CD8-positive, alpha-beta memory T cell (primary cell): ENCODE measurements at places on chromosomes 1 and 21. TPM values are rescaled to one million over a fixed set of nuclear protein-coding genes. Genes with fewer than 3 reads are reported as not detected.

- no peak overlapping the region for H3K27ac ChIP-seq
- H3K4me1 ChIP-seq = no peaks in the 10 kb centered on the region
- no peak for DNase-seq
- H3K27me3 ChIP-seq = peaks cover 3% of the 10 kb centered on the region
- H3K4me3 ChIP-seq = no peak overlapping the region
- no peaks in the 10 kb centered on the region for H3K36me3 ChIP-seq
These were observed 101.7 kb upstream of the COG2 start for GRCh38 chr1:230540421-230541155.

The LCE1D gene
- polyA plus RNA-seq = not detected

DNA sequence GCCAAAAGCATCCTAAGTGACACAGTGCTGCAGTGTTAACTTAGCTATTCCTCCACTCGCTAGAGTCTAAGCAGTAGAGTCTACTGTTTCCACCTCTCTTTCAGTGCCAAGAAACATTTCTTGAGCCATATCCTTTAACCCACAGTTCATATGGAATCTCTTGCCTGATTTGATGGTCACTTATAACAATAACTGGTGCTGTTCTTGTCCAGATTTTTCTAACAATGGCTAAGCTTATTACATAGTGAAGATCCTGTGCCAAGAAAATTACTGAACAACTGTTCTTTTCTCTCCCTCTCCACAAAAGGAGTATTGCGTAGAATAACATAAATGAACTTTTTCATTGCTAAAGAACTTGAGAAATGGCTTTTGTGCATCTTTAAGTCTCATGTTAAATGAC is 121.3 kb downstream of the CDC7 start:
- H3K27me3 ChIP-seq = no peaks in the 10 kb centered on the region
- DNase-seq = no peak
- H3K36me3 ChIP-seq = no peaks in the 10 kb centered on the region
- H3K4me1 ChIP-seq = no peaks in the 10 kb centered on the region
- no peak overlapping the region for H3K4me3 ChIP-seq
- H3K27ac ChIP-seq = no peak overlapping the region

GRCh38 chr1:65467536-65467935 is 47.1 kb downstream of the LEPR start:
- no peaks in the 10 kb centered on the region for H3K36me3 ChIP-seq
- DNase-seq = no peak
- H3K27me3 ChIP-seq = no peaks in the 10 kb centered on the region
- H3K27ac ChIP-seq = no peak overlapping the region
- H3K4me3 ChIP-seq = no peak overlapping the region
- H3K4me1 ChIP-seq = no peaks in the 10 kb centered on the region

GRCh38 chr1:65401612-65402011 is 18.9 kb upstream of the LEPR start:
- H3K27ac ChIP-seq = no peak overlapping the region
- no peaks in the 10 kb centered on the region for H3K36me3 ChIP-seq
- H3K4me3 ChIP-seq = no peak overlapping the region
- H3K4me1 ChIP-seq = no peaks in the 10 kb centered on the region

- H3K4me3 ChIP-seq = no peak overlapping the region
- peaks cover 6% of the 10 kb centered on the region for H3K4me1 ChIP-seq
- H3K36me3 ChIP-seq = no peaks in the 10 kb centered on the region
- H3K27me3 ChIP-seq = no peaks in the 10 kb centered on the region
- H3K27ac ChIP-seq = no peak overlapping the region
These were observed 471.2 kb upstream of the RUNX1 start for GRCh38 chr21:35520302-35520701.

The PI4KB gene
- polyA plus RNA-seq = 67.5 TPM

The GART gene
- polyA plus RNA-seq = 50.9 TPM
